Thymus (tissue), 14 donors: ENCODE measurements at places on chromosomes 7 and 10. TPM values are rescaled to one million over a fixed set of nuclear protein-coding genes. Genes with fewer than 3 reads are reported as not detected.

GRCh38 chr10:107453561-107453960, 289.1 kb upstream of the SORCS1 start:
- no peaks in the 10 kb centered on the region for H3K27me3 ChIP-seq
- no peaks in the 10 kb centered on the region for H3K4me1 ChIP-seq
- no peak overlapping the region for H3K27ac ChIP-seq
- no peaks in the 10 kb centered on the region for H3K36me3 ChIP-seq

DNA sequence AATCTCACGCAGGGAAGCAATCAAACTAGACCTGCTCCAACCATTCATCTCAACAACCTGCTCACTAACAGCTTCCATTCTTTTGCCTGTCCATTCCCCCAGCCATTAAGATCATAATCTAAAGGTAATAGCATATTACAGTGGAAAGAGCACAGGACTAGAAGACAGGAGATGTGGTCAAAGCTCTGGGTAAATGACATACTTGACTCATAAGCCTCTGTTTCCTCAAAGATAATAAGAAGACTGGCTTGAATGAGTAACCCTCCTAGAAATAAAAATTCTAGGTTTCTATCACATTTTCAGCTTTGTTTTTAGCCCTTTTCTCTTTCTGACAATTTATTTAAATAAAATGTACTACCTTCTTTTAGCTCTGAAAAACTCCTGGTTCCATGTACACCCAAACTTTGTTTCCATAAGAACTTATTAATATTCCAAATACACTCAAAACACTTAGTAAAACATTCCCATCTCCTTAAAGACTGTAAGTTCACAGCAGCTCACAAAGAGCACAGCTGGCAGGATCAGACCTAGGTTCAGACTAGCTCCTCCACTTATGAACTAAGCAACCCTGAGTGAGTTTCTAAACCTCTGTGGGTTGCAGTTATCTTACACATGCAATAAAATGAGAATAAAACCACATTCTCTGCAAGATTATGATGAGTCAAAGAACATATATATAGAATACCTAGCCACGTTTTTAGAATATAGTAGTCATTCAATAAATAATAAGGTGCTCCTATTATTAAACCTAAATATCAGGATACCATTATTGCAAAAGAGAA, 11.6 kb downstream of the FAM204A start:
- peaks cover 20% of the 10 kb centered on the region for H3K36me3 ChIP-seq
- DNase-seq = no peak
- no peaks in the 10 kb centered on the region for H3K4me1 ChIP-seq
- H3K4me3 ChIP-seq = no peak overlapping the region
- no peaks in the 10 kb centered on the region for H3K27me3 ChIP-seq

GRCh38 chr10:79084972-79085597, 16.3 kb downstream of the ZMIZ1 start:
- no peaks in the 10 kb centered on the region for H3K27me3 ChIP-seq
- H3K4me1 ChIP-seq = peaks cover 81% of the 10 kb centered on the region
- H3K36me3 ChIP-seq = peaks cover 15% of the 10 kb centered on the region
- no peak for DNase-seq
- peak overlapping the region; percentile 53 for H3K27ac ChIP-seq

DNA sequence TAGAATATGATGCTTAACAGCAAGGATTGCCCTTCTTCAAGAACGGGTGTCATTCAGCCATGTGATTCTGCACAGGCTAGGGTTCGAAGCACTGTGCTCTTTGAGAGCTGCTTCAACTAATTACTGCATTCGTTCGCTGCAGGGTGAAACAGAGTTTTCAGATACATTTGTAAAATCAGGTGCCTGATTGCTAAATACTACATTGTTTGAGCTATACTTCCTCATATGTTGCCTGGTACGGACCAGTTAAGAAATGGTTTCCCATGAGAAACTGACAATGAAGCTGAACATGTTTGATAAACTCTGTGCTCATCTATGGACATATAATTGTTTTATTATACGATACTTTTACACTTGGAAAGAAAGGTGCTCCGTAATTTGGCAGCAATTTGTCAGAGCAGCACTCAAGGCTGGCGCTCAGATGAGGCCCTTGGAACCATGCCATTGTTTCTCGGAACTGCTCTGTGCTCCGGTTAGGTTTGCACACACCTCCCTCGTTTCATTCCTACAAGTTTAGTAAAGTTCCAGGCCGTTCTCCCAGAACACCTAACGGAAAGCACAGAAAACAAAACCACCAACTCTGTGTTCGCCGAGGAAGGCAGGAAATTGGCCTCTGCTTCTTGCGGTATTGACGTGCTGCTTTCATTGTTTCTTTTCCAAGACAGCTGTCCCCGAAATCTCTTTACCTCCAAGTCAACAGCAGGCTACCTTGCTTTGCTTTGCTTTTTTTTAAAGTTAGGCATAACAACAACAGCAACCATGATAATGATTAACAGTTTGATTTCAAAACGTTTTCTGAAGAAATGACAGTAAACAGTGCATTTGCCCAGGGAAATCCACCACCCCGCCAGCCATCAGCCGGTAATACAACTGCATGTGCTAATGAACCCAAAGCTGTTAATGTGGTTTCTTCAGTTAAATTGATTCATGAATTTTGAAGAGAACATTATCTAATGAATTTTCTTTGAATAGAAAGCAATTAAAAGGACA, 206.9 kb downstream of the EBF3 start:
- H3K27me3 ChIP-seq = no peaks in the 10 kb centered on the region
- no peak overlapping the region for H3K4me3 ChIP-seq
- DNase-seq = peak; percentile 27
- peaks cover 6% of the 10 kb centered on the region for H3K36me3 ChIP-seq
- H3K4me1 ChIP-seq = peaks cover 8% of the 10 kb centered on the region

GRCh38 chr10:19929506-19930140, 113.4 kb downstream of the PLXDC2 start:
- DNase-seq = no peak
- no peaks in the 10 kb centered on the region for H3K36me3 ChIP-seq

DNA sequence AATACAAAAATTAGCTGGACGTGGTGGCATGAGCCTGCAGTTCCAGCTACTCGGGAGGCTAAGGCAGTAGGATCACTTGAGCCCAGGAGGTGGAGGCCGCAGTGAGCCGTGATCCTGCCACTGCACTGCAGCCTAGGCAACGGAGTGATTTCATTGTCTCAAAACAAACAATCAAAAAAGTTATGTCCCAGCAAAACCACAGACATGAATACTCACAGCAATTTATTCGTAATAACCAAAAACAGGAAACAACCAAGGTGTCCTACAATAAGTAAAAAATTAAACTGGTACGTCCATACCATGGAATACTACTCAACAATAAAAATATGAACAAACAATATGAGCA, 11.6 kb upstream of the CYTH3 start:
- H3K27me3 ChIP-seq = no peaks in the 10 kb centered on the region
- H3K36me3 ChIP-seq = no peaks in the 10 kb centered on the region
- no peaks in the 10 kb centered on the region for H3K4me1 ChIP-seq
- H3K4me3 ChIP-seq = no peak overlapping the region

DNA sequence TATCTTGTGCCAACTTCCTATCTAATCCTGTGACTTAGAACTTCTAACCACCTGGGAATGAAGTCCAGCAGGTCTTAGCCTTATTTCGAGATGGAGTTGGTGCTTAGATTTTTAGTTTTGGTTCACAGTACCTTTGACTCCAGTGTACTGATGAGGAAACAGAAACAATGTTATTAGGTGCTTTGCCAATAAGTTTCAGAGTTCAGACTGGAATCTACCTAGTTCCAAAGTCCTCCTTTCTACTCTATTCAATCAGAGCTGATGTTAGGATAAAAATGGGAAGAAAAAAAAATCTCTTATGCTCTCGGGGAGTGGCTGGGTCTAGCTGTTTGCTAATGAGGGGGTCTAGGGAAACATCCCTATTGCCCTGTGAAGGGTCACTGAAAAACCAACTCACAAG, 606.3 kb upstream of the C7orf33 start:
- DNase-seq = no peak
- H3K4me3 ChIP-seq = no peak overlapping the region
- H3K27me3 ChIP-seq = no peaks in the 10 kb centered on the region
- no peaks in the 10 kb centered on the region for H3K4me1 ChIP-seq
- H3K36me3 ChIP-seq = no peaks in the 10 kb centered on the region

GRCh38 chr7:21401944-21402343, 25.9 kb upstream of the SP4 start:
- no peaks in the 10 kb centered on the region for H3K36me3 ChIP-seq
- no peak overlapping the region for H3K27ac ChIP-seq
- no peaks in the 10 kb centered on the region for H3K4me1 ChIP-seq
- H3K4me3 ChIP-seq = no peak overlapping the region
- DNase-seq = no peak

DNA sequence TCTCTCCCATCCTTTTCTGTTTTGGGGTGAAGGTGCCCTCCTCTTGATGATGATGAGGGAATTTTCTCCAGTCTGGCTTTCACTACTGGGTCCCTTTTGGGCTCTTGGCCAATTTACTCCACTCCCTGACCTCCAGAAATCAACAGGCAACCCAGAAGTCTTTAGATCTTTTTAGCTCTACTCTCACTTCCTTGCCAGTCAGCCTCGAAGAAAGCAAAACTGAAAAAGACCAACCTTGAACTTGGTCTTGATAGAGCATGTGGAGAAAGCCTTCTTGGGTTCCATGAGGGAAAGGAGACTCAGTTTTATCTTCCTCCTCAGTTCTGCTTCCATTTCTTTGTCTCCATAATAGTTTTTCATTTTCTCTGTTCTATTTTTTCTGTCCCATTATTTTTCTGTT, 91.4 kb upstream of the NPVF start:
- peaks cover 3% of the 10 kb centered on the region for H3K27me3 ChIP-seq
- no peak for DNase-seq
- H3K4me1 ChIP-seq = no peaks in the 10 kb centered on the region
- H3K27ac ChIP-seq = no peak overlapping the region
- no peak overlapping the region for H3K4me3 ChIP-seq

DNA sequence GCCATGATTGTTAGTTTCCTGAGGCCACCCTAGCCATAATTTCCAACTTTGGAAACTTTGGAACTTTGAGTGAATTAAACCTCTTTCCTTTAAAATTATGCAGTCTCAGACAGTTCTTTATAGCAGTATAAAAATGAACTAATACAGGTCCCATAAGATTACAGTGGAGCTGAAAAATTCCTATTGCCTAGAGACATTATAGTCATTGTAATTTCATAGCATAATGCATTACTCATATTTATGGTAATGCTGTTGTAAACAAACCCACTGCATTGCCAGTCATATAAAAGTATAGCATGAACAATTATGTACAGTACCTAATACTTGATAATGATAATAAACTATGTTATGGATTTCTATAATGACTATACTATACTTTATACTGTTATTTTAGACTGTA, 88.0 kb upstream of the TMEM229A start:
- no peak overlapping the region for H3K4me3 ChIP-seq
- no peak for DNase-seq
- no peaks in the 10 kb centered on the region for H3K4me1 ChIP-seq
- H3K36me3 ChIP-seq = no peaks in the 10 kb centered on the region

GRCh38 chr10:11057018-11057417, 39.3 kb downstream of the CELF2 start:
- no peak overlapping the region for H3K27ac ChIP-seq
- peaks cover 4% of the 10 kb centered on the region for H3K4me1 ChIP-seq
- no peak for DNase-seq
- no peaks in the 10 kb centered on the region for H3K27me3 ChIP-seq

GRCh38 chr10:38094927-38095574, 914 bp downstream of the ZNF37A start:
- DNase-seq = no peak
- no peaks in the 10 kb centered on the region for H3K27me3 ChIP-seq
- peaks cover 9% of the 10 kb centered on the region for H3K36me3 ChIP-seq
- H3K4me1 ChIP-seq = peaks cover 10% of the 10 kb centered on the region
- H3K4me3 ChIP-seq = peak overlapping the region; percentile 83

DNA sequence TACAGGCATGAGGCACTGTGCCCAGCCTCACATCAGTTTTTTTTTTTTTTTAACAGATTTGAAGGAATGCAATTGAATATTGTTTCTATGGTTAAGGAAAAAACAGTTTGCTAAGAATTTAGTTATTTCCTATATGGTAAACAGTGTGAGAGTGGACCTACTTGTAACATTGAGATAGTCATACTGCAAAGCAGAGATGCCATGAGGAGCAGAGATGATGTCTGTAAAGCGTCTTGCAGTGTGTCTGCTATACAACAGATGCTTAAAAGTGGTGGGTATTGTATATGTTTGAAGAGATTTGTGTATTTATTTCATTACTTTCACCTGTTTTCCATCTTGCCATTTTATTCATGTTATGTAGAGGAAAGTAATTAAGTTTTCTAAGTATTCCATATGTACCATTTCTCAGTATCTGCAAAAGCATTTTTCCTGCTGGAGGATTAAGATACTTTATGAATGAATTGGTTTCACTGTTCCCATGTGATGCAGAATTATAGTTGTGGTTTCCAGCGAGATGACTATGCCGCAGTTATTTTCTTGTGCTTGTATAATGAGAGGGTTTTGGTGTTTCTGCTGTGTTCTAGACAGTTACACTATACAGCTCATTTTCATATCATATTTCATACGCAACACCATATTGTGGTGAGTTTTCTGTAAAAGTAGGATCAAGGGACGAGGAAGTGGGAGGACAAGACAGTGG, 26.6 kb downstream of the TET1 start:
- H3K4me3 ChIP-seq = no peak overlapping the region
- H3K4me1 ChIP-seq = no peaks in the 10 kb centered on the region
- H3K27ac ChIP-seq = no peak overlapping the region
- H3K36me3 ChIP-seq = no peaks in the 10 kb centered on the region
- DNase-seq = no peak

- H3K4me3 ChIP-seq = no peak overlapping the region
- no peaks in the 10 kb centered on the region for H3K36me3 ChIP-seq
- no peak overlapping the region for H3K27ac ChIP-seq
- DNase-seq = no peak
- H3K4me1 ChIP-seq = peaks cover 20% of the 10 kb centered on the region
These were observed 1.7 kb upstream of the NEURL1 start for GRCh38 chr10:103491729-103492364.

GRCh38 chr10:1543596-1543995, 193.7 kb downstream of the ADARB2 start:
- H3K4me1 ChIP-seq = no peaks in the 10 kb centered on the region
- no peak overlapping the region for H3K27ac ChIP-seq
- no peaks in the 10 kb centered on the region for H3K27me3 ChIP-seq
- no peaks in the 10 kb centered on the region for H3K36me3 ChIP-seq
- no peak overlapping the region for H3K4me3 ChIP-seq

DNA sequence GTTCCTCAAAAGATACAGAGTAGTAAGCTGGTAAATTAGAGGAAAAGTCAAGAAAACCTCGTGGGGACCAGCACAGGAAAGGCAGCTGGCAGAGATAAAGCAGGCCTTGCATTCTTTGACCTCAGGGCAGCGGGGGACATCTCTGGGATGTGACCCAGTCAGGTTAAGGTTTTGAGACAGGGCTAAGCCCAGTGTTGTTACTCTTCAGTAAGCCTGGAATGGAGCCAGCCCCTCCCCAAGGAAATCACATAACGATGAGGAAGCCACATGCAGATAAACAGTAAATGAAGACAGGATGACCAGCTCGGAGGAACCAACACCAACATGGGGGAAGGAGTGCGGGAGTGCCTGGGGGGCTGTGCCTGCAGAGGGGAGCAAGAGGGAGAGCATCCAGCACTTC, 99.6 kb downstream of the JAZF1 start:
- DNase-seq = no peak
- no peaks in the 10 kb centered on the region for H3K4me1 ChIP-seq
- H3K27me3 ChIP-seq = no peaks in the 10 kb centered on the region
- H3K4me3 ChIP-seq = no peak overlapping the region
- H3K27ac ChIP-seq = no peak overlapping the region
- no peaks in the 10 kb centered on the region for H3K36me3 ChIP-seq

GRCh38 chr10:84089162-84089561, 50.1 kb upstream of the GHITM start:
- no peaks in the 10 kb centered on the region for H3K36me3 ChIP-seq
- H3K4me1 ChIP-seq = no peaks in the 10 kb centered on the region
- H3K27ac ChIP-seq = no peak overlapping the region

The C10orf62 gene
- polyA plus RNA-seq = not detected

The TMEM270 gene
- polyA plus RNA-seq = 0.46 TPM

The TCERG1L gene
- polyA plus RNA-seq = 1.5 TPM

The ADCY1 gene
- 0.27 TPM for polyA plus RNA-seq

The PRPS1L1 gene
- polyA plus RNA-seq = not detected
